ENCODE measurements at places on chromosomes 4 and X. TPM values are rescaled to one million over a fixed set of nuclear protein-coding genes. Genes with fewer than 3 reads are reported as not detected.
A peak's percentile ranks its signal among the peaks of the same experiment; 100 is the strongest.

The IDH3G gene
- total RNA-seq, result 40.2 TPM

The SLC16A2 gene
- total RNA-seq, result 10.6 TPM

DNA sequence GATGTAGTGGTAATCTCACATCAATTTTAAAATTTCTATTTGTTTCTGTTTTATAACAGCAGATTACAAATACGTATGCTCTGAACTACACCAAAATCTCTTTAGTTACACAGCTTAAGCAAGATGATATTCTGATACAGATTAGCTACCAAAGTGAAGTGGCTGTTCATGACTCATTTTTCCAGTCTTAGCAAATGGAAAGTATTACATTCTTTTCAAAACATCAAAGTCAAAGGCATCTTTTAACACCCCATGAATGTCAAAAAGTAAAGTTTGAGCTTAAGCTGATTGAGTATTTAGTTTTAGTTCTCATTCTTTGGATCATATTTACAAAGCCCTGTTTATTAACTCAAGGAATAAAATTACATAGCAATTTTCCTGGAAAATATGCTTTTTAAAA, 6.6 kb upstream of the HPGDS start:
- peak; percentile 21 for DNase-seq

DNA sequence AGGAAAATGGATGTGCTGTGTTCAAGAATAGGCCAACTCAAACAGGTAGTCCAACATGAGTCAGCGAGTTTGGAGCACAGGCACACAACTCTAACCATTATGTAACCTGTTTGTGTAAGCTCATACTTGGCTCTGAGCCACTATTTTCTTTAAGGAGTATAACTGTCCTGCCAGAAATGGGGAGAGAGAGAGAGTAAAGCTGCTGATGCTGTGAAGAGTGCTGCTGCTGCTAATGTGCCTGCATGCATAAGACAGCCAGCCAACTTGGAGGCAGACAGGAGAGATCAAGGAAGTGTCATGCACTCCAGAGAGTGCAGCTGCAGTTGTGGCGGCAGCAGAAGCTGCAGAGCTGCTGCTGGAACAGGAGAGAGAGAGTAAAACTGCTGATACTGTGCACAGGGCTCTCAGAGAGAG, 11.7 kb upstream of the STATH start:
- no peak for DNase-seq

The TLL1 gene
- 19.0 TPM for total RNA-seq

Data from fibroblast of villous mesenchyme (primary cell).